Right lung (tissue), 10 donors: ENCODE measurements at places on chromosomes 13 and 19. TPM values are rescaled to one million over a fixed set of nuclear protein-coding genes. Genes with fewer than 3 reads are reported as not detected.

GRCh38 chr19:6065685-6066374 is 44.5 kb downstream of the RFX2 start:
- DNase-seq = no peak

DNA sequence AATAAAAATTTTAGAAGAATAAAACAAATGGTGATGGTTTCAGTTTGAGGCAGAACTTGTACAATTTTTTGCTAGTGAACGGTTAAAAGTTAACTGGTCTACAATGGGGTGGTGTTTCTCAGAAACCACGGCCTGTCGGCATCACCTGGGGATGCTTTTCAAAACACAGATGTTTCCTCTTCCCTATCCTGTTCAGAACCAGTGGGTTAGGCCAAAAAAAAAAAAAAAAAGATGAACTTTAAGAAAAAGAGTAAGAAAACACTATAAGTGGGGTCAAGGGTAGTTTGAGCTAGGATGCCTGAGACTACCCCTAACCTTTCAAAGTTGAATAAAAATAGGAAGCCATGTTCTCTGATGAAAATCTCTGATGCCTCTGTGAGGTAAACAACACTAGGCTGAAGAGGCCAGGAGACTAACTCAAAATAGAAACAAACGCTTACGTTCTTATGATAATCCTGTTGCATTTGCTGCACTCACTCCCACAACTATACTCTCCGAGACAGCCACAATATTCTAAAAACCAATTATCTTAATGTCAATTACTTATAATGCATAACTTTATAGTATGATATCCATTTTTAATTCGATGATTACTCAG is 3.3 kb downstream of the MTIF3 start:
- no peak for DNase-seq

- DNase-seq = no peak
These were observed 16.8 kb downstream of the MEX3D start for GRCh38 chr19:1551068-1552040.

- DNase-seq = no peak
These were observed 613.9 kb downstream of the TBC1D4 start for GRCh38 chr13:74868049-74868448.

DNA sequence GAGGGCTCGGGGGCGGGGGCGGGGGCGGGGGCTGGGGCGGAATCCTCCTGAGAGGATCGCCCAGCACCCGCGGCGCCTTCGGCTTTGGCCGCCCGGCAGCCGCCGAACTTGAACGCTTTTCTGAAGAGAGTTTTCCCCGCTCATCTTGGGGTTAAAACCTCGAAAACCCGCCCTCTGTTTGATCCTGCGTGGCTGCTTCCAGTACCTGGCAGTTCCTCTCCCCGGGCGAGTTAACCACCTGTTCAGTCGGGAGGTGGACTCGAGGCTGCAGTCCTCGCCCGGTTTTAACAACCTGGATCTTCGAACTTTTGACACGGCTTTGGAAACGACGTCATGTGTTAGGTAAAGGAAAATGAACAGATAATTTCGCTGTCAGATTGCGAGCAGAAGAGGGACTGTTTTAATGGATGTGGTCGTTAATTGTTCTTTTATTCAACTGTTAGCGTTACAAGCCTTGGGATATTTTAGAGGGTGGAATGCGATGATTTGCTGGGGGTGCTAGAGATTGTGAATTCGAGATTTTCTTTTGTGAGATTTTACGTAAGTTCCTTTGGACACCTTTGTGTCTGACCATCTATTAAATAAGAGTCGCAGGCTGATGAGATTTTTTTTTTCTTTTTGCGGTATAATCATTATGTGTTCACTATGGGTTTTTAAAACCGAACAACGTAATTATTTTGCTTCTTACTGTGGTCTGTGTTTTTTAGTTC is 1.0 kb downstream of the FNDC3A start:
- peak; percentile 64 for DNase-seq

DNA sequence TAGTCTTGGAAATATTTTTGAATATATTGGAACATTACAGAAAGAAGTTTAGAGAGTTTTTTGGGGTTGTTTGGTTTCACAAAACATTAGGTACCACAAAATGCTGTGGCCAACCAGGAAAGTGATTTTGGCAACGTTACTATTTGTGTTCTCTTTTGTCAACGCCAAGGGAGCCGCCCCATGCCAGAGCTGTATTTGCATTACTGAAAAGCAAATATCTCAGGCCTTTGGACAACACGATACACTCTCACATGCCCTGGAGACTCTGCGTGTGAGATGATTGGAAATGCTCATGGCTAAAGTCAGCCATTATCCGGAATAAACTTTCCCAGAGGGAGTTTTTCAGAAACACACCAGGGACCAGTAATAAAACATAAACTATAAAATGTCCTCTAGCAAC is 324.6 kb downstream of the SHISA2 start:
- DNase-seq = no peak

DNA sequence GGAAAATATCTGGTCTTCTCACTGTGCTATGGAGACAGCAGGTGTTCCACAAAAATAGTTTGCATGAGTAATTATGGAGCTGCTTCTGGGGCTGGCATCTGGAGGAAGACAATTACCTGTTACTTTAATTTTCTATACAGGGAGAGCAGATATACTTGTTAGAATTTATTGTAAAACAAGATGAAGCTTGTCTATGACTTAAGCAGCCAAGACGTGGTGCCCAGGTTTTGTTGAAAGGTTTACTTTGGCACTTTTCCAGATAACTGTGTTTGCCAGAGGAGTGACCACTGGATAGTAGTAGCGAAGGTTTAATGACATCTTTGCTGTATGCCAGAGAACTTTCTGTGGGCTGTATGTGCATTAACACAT is 134.5 kb upstream of the KL start:
- no peak for DNase-seq

GRCh38 chr19:15137777-15138176 is 30.6 kb downstream of the SYDE1 start:
- DNase-seq = no peak

GRCh38 chr19:45423589-45424190 is at the start of gene ERCC1:
Gene ERCC1, minus strand, starts transcription at chr19:45423917. Its CDS starts 543 bp downstream, at chr19:45423374.
- DNase-seq = peak; percentile 87

DNA sequence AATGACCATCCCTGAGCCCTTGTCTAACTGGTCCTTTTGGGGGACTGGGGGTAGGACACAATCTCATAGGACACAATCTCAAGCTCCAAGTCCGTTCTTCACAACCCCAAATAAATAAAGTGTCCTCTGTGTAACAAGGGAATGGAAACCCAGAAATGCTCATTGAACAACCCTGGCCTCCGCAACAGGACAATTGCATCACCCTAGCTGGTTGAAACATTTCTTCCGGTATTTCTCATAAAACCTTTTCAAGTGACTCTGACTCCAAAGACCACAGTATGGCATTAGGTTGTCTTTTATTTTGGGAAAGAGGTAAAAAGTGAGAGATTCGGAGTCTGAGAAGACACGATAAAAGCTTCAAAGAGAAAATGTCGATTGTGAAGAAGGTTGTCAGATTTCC is 186.6 kb downstream of the ZNF536 start:
- DNase-seq = no peak

DNA sequence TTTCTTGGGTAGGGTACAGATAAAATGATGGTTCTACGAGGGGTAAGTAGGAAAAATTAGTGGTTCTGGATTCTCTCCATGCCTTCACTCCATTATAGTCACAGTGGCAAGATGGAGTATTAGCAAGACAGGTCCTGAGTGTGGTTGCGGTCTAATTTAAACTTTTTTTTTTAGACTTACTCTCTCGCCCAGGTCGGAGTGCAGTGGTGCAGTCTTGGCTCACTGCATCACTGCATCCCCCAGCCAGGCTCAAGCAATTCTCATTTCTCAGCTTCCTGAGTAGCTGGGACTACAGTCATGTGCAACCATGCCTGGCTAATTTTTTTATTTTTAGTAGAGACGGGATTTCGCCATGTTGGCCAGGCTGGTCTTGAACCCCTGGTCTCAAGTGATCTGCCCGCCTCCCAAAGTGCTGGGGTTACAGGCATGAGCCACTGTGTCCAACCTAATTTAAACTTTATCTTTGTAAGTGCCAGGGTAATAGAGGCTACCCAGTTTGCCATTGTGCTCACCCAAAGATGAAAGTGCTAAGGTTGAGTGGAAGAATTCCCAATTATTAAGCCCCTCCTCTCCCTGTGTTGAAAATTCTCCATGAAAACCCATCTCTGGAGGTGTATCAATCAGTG is 135.6 kb downstream of the TM9SF2 start:
- no peak for DNase-seq

DNA sequence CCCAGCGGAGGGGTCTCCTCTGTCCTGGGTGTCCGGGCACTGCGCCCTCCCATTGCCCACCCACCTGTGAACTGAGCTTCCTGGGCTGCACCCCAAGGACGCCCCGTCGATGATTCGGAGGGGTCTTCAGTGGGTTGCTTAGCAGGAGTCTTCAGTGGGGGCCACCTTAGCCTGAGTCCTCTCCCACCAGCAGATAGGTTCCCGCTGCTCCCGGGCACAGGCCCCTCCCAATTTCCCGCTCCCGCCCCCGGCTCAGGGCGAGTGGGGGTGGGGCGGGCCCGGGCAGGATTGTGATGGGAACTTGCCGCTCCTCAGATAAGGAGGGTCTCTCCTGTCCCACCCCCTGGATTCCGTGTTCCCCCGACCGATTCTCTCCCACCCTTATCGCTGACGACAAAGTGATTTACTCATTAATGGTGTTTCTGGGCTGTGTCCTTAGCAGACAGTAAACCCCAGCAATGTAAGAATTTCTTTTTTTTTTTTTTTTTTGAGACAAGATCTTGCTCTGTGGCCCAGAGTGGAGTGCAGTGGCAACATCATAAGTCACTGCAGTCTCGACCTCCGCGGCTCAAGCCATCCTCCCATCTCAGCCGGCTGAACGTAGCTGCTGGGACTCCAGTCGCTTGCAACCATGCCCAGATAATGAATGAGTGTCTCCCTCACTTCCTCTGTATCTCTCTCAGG is 655 bp upstream of the S1PR5 start:
- DNase-seq = no peak

DNA sequence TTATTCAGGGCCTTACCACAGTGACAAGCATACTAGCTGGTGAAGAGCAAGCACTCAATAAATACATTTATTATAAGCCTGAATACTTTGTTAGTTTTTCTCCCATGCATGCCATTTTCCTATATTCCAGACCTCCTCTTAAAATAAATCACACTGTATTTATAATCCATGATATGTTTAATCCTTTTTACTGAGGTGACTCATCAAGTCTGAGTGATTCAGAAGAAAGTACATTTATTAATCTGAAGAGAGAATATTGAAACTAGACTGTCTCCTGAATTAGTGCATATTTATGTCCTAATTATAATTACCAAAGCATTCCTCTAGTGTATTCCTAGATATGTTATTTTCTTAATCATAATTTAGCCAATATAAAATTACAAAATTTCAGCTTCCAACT is 323.3 kb downstream of the NALCN start:
- DNase-seq = no peak

DNA sequence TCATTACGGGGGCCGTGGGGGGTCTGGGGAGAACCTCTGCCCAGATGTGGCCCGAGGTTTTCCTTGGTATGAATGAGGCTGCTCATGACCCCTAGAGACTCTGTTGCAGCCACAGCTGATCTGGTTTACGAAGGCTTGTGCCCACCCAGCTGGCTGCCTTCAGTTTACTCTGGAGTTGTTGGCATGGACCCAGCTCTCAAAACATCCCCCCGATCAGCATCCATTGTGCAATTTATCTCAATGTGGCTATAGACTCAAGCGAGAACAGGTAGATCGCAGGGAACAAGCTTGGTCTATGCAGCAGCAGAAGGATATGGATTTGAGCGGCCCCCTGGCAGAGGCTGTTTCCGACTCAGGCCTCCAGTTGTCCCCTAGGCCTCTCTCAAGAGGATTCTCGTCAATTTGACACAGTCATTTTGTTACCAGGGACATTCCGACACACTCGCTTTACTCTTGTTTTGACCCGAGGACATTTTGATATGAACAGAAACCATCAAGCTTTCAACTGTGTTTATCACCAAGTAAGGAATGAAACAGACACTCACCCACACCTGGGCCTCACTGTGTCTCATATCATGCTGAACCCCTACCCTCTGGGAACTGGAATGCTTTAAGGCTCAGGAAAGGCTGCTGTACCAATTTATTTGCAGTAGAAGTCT is 161.5 kb downstream of the KATNAL1 start:
- DNase-seq = no peak

DNA sequence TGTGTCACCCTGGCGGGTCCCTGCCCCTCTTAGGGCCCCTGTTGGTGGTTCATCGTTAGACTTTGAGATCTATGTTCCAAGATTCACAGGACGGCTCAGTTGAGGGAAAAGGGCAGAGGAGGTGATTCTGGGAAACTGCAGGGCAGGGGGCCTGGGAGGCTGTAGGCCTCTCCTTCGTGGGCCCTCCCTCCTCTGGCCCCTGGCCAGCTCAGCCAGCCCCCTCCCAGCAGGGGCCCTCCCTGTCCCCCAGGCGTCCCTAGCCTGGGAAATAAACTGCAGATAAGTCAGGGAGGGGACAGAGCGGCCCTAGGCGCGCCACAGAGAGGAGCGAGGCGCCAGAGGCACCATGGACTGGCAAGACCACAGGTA is 6.5 kb downstream of the HIF3A start:
- no peak for DNase-seq

DNA sequence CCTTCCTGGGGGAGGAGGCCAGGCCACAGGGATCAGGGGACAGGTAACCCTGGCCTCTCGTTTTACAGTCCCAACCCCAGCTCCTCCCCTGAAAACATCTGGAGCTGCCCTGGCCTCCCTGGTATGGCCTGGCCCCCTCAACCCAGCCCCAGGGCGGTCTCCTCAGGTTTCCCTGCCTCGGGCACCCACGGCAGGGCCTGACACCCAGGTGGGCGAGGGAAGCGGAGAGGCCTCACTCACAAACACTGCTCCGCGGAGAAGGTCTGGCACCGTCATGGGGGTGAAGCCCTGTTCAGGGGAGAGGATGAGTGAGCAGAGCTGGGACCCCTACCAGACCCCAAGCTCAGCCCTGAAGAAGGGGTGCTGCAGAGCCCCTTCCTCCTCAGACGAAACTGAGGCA is 6.5 kb upstream of the CCER2 start:
- DNase-seq = no peak

- DNase-seq = peak; percentile 11
These were observed 1487.7 kb downstream of the EFNB2 start for GRCh38 chr13:105047676-105048295.

GRCh38 chr13:79516595-79516994 is 35.6 kb downstream of the NDFIP2 start:
- no peak for DNase-seq

- DNase-seq = no peak
These were observed 136.6 kb downstream of the GPC5 start for GRCh38 chr13:91534996-91535395.

- no peak for DNase-seq
These were observed 243.4 kb downstream of the NHLRC3 start for GRCh38 chr13:39281539-39282150.

- no peak for DNase-seq
These were observed 18.0 kb downstream of the PAF1 start for GRCh38 chr19:39372941-39373340.

ATP7B gene
- polyA plus RNA-seq = 19.0 TPM

HIPK4 gene
- 0.27 TPM for polyA plus RNA-seq

ZNF823 gene
- polyA plus RNA-seq = 10.1 TPM

ZSCAN4 gene
- 0.18 TPM for polyA plus RNA-seq

KRTDAP gene
- 1.8 TPM for polyA plus RNA-seq

LILRA2 gene
- polyA plus RNA-seq = 1.4 TPM

LRCH1 gene
- polyA plus RNA-seq = 29.7 TPM

GRAMD1A gene
- polyA plus RNA-seq = 118 TPM

ZNF420 gene
- polyA plus RNA-seq = 20.5 TPM

SIGLEC5 gene
- polyA plus RNA-seq = not detected

NCR1 gene
- 1.8 TPM for polyA plus RNA-seq

MYO16 gene
- polyA plus RNA-seq = 2.4 TPM

NLRP7 gene
- not detected for polyA plus RNA-seq

WDR18 gene
- 22.3 TPM for polyA plus RNA-seq

LILRB5 gene
- 3.9 TPM for polyA plus RNA-seq
